ENCODE measurements at places on chromosomes 12 and 14.

DNA sequence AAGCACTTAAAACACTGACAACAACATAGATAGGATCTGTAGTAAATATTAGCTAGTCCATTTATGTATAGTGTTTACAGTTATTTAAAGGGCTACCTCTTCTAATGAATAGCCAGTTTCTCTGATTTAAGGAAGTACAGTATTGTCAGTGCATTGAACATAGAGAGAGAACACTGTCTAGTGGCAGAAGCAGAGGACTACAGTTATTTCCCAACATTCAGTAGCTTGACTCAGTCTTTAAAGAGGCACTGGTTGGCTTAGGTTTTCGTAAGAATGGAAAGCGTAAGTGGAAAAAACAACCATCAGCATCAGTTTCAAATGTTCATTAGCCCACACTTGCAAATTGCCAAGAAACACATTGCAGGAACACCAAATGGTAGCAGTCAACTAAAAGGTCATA, 125.0 kb upstream of the HMGA2 start:
- DNase-seq, result no peak

GRCh38 chr14:103802356-103802755, 45.0 kb downstream of the PPP1R13B start:
- no peak for DNase-seq

DNA sequence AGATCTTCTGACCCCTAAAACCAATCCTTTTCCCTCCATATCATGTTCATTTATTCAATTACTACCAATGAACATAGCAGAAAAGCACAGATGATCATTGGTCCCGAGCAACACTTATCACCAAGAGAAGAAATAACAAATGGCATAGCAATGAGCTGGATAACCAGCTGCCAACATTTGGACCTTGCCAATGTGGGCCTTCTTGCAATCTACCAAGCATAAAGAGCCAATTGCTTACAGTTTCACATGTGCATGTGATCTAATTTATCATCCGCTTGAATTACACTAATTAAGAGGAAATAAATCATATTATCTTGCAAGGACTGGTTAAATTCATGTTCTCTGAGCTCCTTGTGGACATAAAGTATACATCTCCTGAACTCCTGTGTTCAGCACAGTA, 134.8 kb upstream of the HMGA2 start:
- no peak for DNase-seq

DNA sequence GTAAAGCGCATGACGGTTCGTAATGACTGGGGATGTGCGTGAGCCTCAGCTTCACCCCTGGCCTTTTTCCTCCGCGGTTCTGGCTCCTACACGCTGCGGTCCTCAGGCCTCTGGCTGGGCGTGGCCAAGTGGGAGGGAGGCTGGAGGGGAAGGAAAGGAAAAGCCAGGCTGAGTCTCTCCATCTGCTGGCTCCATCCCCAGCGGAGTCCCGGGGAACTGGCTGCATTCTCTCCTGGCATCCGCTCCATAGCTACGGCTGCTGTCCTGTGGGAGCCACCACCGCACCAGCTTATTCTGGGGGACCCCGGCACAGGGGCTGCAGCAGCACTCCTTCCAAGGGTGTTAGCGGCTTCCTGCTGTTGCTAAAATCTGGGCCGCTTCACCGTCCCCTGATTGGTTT, 68.2 kb upstream of the SLC24A4 start:
- DNase-seq, result peak; percentile 61

DNA sequence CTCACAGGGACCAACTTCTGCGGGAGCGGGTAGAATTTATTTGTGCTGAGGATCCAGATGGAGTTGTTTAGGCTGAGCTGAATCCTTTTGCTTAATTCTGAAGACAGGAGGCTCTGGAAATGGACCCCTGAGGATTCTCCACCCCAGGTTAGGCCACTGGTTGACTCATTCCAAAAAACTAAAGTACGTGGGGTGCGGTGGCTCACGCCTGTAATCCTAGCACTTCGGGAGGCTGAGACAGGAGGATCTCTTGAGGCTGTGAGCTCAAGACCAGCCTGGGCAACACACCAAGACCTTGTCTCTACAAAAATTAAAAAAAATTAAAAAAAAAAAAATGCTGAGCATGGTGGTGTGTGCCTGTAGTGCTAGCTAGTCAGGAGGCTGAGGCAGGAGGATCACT, 76.3 kb upstream of the MAP1LC3B2 start:
- no peak for DNase-seq

- no peak for DNase-seq
Measured at GRCh38 chr14:36747411-36748184, 85.9 kb downstream of the PAX9 start.

- no peak for DNase-seq
Measured at GRCh38 chr14:48690349-48690748, 895.8 kb downstream of the RPS29 start.

DNA sequence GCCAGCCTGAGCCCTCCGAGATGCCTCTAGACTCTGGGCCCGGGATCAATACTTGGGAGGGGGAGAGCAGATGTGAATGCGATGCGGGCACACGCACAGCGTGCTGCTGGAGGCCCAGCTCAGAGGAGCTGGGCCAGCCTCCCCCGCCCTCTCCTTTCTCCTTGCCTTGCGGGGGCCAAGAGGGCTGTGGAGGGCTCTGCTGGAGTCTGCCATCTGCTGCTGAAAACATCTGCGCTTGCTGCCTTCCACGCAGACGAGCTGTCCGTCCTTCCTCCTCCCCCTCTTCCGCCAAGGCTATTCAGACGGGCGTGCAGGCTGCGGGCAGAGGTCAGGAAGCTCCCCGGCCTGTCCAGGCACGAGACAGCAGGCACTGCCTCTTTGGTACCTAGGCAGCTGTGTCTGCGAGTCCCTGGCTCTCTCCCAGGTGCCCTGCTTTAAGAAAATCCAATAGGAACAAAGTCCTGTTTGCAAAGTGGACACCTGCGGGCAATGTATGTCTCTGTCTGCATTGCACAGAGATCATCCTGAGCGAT, 75.2 kb downstream of the SPRING1 start:
- no peak for DNase-seq

GRCh38 chr12:97093187-97093683, 186.2 kb downstream of the NEDD1 start:
- DNase-seq, result no peak

GRCh38 chr12:95214466-95214865, 2.8 kb downstream of the FGD6 start:
- DNase-seq, result no peak

- peak; percentile 72 for DNase-seq
Measured at GRCh38 chr14:68824517-68825347, 31.9 kb upstream of the ZFP36L1 start.

- DNase-seq, result peak; percentile 47
Measured at GRCh38 chr12:93419388-93420034, 22.2 kb downstream of the UBE2N start.

GRCh38 chr14:91523972-91524371, 13.9 kb upstream of the PPP4R3A start:
- no peak for DNase-seq

DNA sequence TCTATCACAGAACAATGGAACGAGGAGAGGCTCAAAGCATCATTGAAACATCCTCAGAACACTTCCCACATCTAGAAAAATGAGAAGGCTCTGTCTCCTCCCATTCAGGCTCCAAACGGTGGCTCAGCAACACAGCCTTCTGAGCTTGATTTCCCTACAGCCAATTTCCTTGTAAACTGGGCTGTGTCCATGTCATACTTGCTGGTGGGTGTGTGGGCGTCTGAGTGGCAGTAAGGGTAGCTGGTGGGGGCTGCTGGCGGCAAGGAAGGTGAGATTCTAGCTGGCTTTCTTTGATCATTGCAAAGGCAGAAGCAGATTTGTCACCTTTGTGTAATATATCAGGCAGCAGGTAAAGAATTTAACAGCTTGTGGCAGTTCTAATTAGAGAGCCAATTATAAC, 163.7 kb downstream of the CALM1 start:
- DNase-seq, result no peak

DNA sequence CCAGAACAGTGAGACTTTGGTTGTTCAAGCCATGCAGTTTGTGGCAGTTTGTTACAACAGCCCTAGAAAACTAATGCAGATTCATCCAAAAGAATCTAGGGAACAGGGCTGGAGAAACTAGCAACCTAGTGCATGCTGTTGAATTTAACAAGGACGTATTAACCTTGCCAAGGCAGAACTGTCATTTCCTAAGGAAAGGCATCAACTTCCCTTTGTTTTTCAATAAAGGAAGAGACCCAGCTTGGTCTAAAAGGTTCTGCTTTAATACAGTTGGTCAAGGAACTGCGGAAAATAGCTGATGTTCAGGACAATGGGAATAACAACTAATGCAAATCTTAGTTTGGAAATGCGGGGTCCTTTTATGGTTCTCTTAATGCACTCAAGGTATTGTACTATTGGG, 11.5 kb downstream of the AK7 start:
- no peak for DNase-seq

GRCh38 chr12:131500564-131500963, 210.3 kb upstream of the SFSWAP start:
- no peak for DNase-seq

- DNase-seq, result no peak
Measured at GRCh38 chr12:97177481-97177880, 270.4 kb downstream of the NEDD1 start.

DNA sequence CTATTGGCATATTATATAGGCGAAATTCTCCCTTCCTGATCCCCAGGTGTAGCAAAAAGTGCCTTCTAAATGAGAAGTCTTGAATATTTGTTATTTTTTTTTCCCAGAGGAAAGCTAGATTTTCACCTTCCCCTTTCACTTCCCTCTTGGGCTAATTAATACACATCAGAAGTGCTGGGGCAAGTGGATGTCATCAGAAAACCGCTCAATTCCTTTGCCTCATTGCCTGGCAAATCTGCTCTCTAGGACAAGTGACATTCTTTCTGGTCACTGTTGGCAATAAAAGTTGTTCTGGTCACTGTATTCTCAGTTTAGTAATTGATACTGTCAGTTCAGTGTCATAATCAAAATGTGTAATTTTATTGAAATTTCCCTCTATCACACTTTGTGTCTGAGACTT, 174.5 kb downstream of the ETNK1 start:
- DNase-seq, result no peak

- DNase-seq, result no peak
Measured at GRCh38 chr12:112810235-112810917, 18.8 kb downstream of the RPH3A start.

GRCh38 chr14:103001226-103001625, 56.1 kb downstream of the CDC42BPB start:
- no peak for DNase-seq

DNA sequence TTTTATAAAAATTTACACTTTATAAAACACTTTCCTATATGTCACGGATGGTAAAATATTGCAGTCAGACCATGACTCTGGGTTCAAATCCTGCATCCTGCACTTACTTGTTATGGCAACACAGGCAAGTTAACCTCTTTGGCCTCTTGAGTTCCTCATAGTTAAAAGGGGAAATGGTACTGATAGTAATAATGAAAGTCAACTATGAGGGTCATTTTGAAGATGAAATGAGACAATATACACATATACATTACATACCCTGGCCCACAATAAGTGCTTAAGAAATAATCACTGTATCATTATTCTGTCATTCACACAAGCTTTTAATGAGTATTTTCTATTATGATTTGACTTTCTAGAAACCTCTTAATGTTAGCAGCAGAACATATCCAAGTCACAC, 64.4 kb downstream of the C12orf42 start:
- no peak for DNase-seq

GRCh38 chr12:64560396-64561301, 49.6 kb upstream of the RASSF3 start:
- DNase-seq, result no peak

DNA sequence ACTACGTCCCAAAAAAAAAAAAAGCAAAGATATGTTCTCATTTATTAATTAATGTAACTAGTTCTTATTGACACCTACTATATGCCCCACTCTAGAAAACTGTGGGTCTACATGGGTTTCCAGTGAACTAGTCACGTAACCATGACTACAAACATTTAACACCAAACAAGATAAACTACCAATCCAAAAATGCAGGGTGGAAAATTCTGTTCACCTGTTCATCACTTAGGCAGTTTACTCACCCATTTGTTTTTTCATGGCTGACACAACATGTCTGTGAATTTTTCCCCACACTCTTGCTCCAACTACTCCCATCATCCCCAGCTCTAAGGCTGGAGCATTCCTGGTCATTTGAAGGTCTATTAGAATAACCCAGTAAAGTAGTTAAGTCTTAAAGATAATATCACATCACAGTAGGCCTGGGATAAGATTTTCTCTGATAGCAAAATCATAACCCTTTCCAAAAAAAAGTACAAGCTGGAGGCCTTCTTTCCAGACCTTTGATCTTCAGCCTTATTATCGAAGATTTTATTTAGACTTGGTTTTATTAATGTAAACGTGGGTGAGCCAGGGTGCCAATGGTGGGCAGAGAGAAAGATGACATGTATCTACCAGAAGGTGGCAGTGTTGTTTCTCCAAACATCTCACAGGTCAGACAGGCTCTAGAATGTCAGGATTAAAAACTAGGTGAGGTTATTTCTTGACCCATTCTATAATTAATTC, 61.6 kb upstream of the DAAM1 start:
- peak; percentile 56 for DNase-seq

GRCh38 chr14:46344327-46344937, 307.1 kb downstream of the RPL10L start:
- no peak for DNase-seq

- no peak for DNase-seq
Measured at GRCh38 chr14:104086661-104087461, 1.4 kb downstream of the ASPG start.

GRCh38 chr14:96274543-96274942, 18.5 kb downstream of the BDKRB1 start:
- no peak for DNase-seq

Measured in renal pelvis (tissue), 12 donors.